ENCODE measurements at places on chromosomes 3 and 15. TPM values are rescaled to one million over a fixed set of nuclear protein-coding genes. Genes with fewer than 3 reads are reported as not detected.

GRCh38 chr3:58210761-58211460, at the start of gene DNASE1L3:
DNASE1L3 (minus strand) TSS chr3:58210972; CDS start chr3:58210906, 66 bp downstream.
- H3K27ac ChIP-seq: peak within 1 kb of the TSS; percentile 24
- DNase-seq: no peak
- H3K4me3 ChIP-seq: peak within 1 kb of the TSS; percentile 36

EPHA3 gene
- 5.1 TPM for total RNA-seq

GRCh38 chr15:31444844-31445243, 118.2 kb downstream of the KLF13 start:
- no peak for DNase-seq
- H3K27ac ChIP-seq: no peak overlapping the region
- peaks cover 26% of the 10 kb centered on the region for H3K4me1 ChIP-seq

DNA sequence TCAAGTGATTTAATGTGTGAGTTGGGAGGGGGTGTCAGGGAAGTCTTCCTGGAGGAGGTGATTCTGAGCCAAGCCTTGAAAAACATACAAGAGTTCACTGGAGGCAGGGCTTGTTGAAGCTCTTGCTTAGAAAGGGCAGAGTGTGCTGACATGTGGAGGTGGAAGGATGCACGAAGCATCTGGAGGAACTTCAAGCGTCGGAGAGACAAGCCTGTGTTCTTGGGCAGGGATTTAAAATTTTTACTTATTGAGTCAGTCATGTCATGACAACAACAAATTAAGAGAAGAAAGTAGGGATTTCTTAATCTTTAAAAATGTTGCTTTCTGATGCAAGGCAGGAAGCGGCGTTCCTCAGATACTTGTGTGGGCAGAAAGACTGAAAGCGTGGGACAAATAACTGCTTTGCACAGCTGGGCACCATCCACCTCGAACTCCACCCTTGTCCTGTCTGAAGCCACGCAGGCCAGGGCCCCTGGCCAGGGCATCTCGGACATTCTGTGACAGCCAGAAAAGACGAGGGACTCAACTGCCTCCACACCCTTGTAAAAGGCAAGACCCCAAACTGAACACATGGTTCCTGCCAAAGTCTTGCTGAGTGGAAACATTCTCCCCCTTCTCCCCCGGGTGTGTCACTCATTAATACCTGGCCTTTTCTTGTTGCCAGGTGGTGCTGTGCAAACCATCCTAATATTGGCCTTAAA, 6.9 kb upstream of the IL16 start:
- no peak overlapping the region for H3K4me3 ChIP-seq
- peak overlapping the region; percentile 81 for H3K27ac ChIP-seq
- H3K36me3 ChIP-seq: no peaks in the 10 kb centered on the region
- H3K4me1 ChIP-seq: peaks cover 10% of the 10 kb centered on the region

DNA sequence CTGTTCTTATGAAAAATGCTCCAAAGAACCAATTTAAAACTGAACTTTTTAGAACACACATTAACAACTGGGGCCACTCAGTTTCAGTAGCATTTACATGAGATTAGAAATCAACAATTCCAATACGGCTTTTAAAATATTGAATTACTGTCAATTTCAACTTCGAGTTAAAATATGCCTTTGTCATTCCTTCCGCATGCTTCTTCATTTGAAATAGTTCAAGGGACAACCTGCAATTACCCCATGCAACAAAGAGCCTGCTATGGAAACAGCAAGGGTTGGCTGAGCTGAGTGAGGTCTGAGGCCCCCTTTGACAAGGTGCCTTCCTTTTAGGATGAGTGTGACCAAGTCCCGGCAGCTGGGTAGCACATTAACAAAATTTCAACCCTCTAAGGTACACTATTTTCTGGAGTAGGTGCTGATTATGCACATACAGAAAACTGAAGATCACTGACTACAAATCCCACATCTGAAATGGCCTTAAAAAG, 11.6 kb downstream of the PDCD10 start:
- peaks cover 24% of the 10 kb centered on the region for H3K36me3 ChIP-seq
- no peak overlapping the region for H3K27ac ChIP-seq
- no peaks in the 10 kb centered on the region for H3K4me1 ChIP-seq
- no peak for DNase-seq
- no peaks in the 10 kb centered on the region for H3K27me3 ChIP-seq

RBP2 gene
- total RNA-seq: 2.1 TPM

RHOV gene
- not detected for total RNA-seq

GOLGA6D gene
- total RNA-seq: not detected

GRCh38 chr15:80105595-80105994, 46.1 kb downstream of the ZFAND6 start:
- no peak overlapping the region for H3K4me3 ChIP-seq
- no peak overlapping the region for H3K27ac ChIP-seq
- no peak for DNase-seq
- H3K36me3 ChIP-seq: no peaks in the 10 kb centered on the region

DNA sequence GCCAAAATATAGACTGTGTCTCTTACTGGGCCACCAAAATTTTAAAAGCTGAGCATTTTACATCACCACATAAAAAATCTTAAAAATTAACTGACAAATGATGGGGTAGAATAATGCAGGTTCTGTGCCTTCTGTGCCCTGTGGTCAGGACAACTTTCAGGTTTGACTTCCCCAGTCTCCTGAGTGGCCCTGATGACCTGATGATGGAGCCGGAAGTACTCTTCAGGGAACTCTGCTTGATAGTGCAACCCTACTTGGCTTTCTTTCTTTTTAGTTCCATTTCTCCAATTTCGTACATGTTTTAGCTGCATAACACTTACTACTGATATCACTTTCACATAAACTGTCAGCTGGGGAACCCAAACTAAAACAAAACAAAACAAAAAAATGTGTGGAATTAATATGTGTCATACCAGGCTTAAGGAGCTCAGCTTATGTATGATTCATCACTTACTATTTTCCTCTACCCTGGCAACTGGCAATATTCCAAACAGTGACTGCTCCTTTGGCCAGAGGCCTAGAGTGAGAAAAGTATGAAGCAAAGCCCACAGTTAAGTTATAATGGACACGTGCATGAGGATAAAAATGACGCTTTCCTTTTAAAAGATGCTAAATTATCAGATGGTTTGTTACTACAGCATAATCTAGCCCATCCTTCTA, 194.3 kb downstream of the BCHE start:
- H3K4me3 ChIP-seq: no peak overlapping the region
- H3K4me1 ChIP-seq: no peaks in the 10 kb centered on the region
- no peak overlapping the region for H3K27ac ChIP-seq
- no peaks in the 10 kb centered on the region for H3K36me3 ChIP-seq

DNA sequence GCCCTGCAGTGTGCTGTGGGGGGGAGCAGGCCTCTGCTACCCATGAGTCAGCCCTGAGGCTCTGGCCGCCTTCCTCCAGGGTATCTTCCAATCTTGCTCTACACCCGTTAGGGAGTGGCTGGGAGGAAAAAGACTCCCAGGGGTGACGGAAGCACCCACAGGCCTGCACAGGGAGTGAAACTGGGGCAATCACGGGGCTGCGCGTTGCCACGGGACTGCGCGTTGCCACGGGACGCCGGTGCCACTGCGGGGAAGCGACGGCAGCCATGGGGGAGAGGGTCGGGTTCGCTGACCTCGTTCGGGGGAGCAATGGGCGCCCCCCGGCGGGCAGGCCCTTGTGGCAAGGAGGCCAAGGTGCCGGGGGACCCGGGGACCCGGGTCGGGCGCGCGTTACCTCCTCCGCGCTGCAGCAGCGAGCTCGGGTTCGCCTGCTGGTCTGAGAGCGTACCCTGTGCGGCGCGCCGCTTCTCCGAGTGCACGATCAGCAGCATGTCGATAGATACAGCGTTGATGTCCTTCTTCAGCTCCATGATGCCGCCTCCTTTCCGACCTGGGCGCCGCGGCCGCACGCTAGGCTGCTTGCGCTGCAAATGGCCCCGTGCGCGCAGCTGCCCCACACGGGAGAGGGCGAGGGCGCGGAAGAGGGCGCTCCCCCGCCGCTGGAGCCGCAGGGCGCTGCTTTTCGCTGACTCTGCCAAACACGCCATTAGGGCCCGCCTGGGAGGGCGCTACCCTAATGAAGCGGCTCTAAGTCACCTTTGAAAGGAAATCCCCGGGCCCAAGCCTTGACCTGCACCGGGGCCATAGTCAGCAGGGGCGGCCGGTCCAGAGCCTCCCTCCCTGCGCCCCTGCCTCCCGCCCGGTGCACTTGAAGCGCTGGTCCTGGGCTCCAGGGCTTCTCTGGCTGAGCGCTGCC, at the start of gene KY:
KY (minus strand) TSS at position 592 of the 916 bp plus-strand sequence; CDS start at position 530, 62 bp downstream.
- no peaks in the 10 kb centered on the region for H3K4me1 ChIP-seq
- H3K27me3 ChIP-seq: no peaks in the 10 kb centered on the region
- no peaks in the 10 kb centered on the region for H3K36me3 ChIP-seq
- no peak within 1 kb of the TSS for H3K27ac ChIP-seq

OCA2 gene
- total RNA-seq: 0.55 TPM

GRCh38 chr15:84633311-84634227, 20.5 kb downstream of the WDR73 start:
- peak; percentile 89 for DNase-seq
- no peaks in the 10 kb centered on the region for H3K27me3 ChIP-seq
- H3K4me3 ChIP-seq: peak overlapping the region; percentile 78
- H3K27ac ChIP-seq: peak overlapping the region; percentile 95
- H3K4me1 ChIP-seq: peaks cover 36% of the 10 kb centered on the region
- peaks cover 21% of the 10 kb centered on the region for H3K36me3 ChIP-seq

- no peak for DNase-seq
- peaks cover 48% of the 10 kb centered on the region for H3K4me1 ChIP-seq
- no peak overlapping the region for H3K4me3 ChIP-seq
- no peak overlapping the region for H3K27ac ChIP-seq
- peaks cover 3% of the 10 kb centered on the region for H3K36me3 ChIP-seq
Observed at GRCh38 chr3:127764301-127764700, 58.0 kb downstream of the MGLL start.

NCEH1 gene
- 62.1 TPM for total RNA-seq

GRCh38 chr3:4684117-4684516, 191.0 kb downstream of the ITPR1 start:
- no peaks in the 10 kb centered on the region for H3K4me1 ChIP-seq
- H3K36me3 ChIP-seq: peaks cover 69% of the 10 kb centered on the region
- H3K27me3 ChIP-seq: no peaks in the 10 kb centered on the region
- DNase-seq: no peak

DNA sequence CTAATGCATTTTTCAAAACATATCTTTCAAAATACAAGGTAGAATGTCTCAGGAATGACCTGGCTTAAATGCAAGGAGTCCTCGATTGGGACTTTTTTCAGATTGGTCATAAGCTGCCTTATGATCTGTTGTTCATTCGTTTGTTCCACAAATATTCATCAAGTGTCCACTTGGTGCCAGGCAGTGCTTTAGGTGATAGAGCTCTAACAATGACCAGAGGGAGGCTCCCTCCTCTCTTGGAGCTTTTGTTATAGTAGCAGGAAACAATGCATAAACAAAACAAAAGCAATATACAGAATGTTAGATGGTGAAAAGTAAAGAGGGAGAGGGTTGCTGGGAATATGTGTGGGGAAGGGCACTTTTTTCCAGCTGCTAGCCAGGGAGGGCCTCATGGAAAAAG, 156.1 kb downstream of the MCTP2 start:
- DNase-seq: no peak
- H3K36me3 ChIP-seq: peaks cover 4% of the 10 kb centered on the region
- H3K27ac ChIP-seq: peak overlapping the region; percentile 33
- no peak overlapping the region for H3K4me3 ChIP-seq

SNTN gene
- total RNA-seq: not detected

GRCh38 chr15:63974021-63974420, 72.3 kb downstream of the DAPK2 start:
- no peak overlapping the region for H3K27ac ChIP-seq
- H3K4me3 ChIP-seq: no peak overlapping the region
- peaks cover 4% of the 10 kb centered on the region for H3K36me3 ChIP-seq
- H3K4me1 ChIP-seq: peaks cover 36% of the 10 kb centered on the region

TMOD2 gene
- total RNA-seq: 16.1 TPM

DNAJA4 gene
- total RNA-seq: 17.9 TPM

SLC25A38 gene
- total RNA-seq: 27.9 TPM

SENP2 gene
- total RNA-seq: 42.0 TPM

- no peaks in the 10 kb centered on the region for H3K27me3 ChIP-seq
- H3K4me3 ChIP-seq: no peak overlapping the region
- no peak overlapping the region for H3K27ac ChIP-seq
- H3K36me3 ChIP-seq: peaks cover 23% of the 10 kb centered on the region
Observed at GRCh38 chr15:64187396-64188191, 24.8 kb upstream of the PPIB start.

GRCh38 chr3:21654662-21655061, 96.3 kb downstream of the ZNF385D start:
- DNase-seq: no peak
- H3K4me3 ChIP-seq: no peak overlapping the region
- H3K4me1 ChIP-seq: no peaks in the 10 kb centered on the region
- H3K36me3 ChIP-seq: no peaks in the 10 kb centered on the region
- H3K27ac ChIP-seq: no peak overlapping the region

GRCh38 chr3:10428406-10429091, 76.8 kb downstream of the ATP2B2 start:
- H3K36me3 ChIP-seq: no peaks in the 10 kb centered on the region
- H3K27me3 ChIP-seq: no peaks in the 10 kb centered on the region
- peak; percentile 29 for DNase-seq
- H3K27ac ChIP-seq: no peak overlapping the region

GRCh38 chr3:108724101-108724500, 33.1 kb downstream of the RETNLB start:
- no peaks in the 10 kb centered on the region for H3K27me3 ChIP-seq
- no peaks in the 10 kb centered on the region for H3K4me1 ChIP-seq
- no peak overlapping the region for H3K27ac ChIP-seq
- no peaks in the 10 kb centered on the region for H3K36me3 ChIP-seq
- no peak for DNase-seq

DNA sequence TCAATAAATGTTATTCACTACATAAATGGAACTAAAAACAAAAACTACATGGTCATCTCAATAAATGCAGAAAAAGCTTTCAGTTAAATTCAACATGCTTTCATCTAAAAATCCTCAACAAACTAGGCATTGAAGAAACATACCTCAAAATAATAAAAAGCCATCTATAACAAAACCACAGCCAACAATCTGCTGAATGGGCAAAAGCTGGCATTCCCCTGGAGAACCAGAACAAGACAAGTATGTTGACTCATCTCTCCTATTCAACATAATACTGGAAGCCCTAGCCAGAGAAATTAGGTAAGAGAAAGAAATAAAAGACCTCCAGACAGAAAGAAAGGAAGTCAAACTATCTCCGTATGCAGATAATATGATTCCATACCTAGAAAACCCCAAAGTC, 759.9 kb downstream of the EPHA3 start:
- no peaks in the 10 kb centered on the region for H3K36me3 ChIP-seq
- H3K27ac ChIP-seq: no peak overlapping the region
- DNase-seq: no peak
- no peaks in the 10 kb centered on the region for H3K4me1 ChIP-seq
- H3K27me3 ChIP-seq: no peaks in the 10 kb centered on the region
- H3K4me3 ChIP-seq: no peak overlapping the region

DNA sequence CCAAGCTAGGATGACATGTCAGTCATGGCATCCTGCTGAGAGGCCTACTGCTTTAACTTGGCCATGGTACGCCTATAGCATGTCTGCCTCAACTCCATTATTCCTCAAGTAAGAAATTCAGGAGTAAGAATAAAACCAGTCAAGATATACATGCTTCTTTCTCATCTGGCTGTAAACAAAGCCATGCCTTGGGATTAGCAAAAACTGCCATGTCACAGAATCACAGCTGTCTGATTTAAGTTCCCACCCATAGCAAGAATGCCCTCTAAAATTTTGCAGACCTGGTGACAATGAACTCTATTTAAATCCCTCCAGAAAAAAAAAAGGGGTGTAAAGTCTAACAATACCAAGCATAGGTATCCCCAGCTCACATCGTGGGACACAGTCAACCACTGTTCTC, 55.6 kb upstream of the ACAN start:
- peaks cover 15% of the 10 kb centered on the region for H3K27me3 ChIP-seq
- no peak overlapping the region for H3K4me3 ChIP-seq
- no peak for DNase-seq
- no peaks in the 10 kb centered on the region for H3K36me3 ChIP-seq
- H3K27ac ChIP-seq: no peak overlapping the region
- H3K4me1 ChIP-seq: no peaks in the 10 kb centered on the region

CCDC51 gene
- 11.4 TPM for total RNA-seq
